Naive thymus-derived CD8-positive, alpha-beta T cell (primary cell): ENCODE measurements at places on chromosomes 16 and 17.

- DNase-seq: no peak
These were observed 3.5 kb upstream of the TLCD3A start for GRCh38 chr17:728911-729310.

DNA sequence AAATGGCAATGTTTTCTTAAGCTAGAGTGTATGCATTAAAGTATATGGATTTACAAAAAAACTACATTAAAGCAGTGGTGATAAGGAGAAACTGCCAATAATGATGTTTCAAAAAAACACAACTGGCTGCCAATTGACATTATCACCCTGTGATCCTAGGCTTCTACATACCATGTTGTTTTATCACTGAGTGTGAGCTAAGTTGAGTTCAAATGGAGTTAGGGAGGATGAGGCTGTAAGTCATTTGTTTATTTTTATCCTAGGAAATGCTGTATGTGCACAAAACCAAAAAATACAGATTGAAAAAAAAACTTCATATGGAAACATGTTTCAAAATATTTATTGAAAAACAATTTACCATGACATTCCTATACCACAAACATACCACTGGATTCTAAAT, 22.9 kb downstream of the CHCT1 start:
- DNase-seq: no peak

DNA sequence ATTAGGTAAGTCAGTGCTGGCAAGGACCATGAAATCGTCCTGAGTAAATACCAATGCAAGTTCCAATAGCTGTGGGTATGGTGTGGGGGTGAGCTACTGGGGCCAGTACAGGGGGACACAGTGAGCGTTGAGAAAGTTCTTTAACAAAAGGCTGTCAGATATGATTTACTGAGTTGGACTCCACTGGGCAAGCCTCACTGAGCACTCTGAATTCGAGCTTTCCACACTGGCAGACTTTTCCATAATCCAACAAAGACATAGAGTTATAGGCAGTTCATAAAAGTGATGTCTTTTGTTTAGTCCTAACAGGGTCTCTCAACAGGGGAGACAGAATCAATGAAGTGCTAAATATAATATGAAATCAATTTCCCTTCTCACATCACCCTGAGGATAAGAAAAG, 489.0 kb downstream of the KCNJ2 start:
- no peak for DNase-seq

DNA sequence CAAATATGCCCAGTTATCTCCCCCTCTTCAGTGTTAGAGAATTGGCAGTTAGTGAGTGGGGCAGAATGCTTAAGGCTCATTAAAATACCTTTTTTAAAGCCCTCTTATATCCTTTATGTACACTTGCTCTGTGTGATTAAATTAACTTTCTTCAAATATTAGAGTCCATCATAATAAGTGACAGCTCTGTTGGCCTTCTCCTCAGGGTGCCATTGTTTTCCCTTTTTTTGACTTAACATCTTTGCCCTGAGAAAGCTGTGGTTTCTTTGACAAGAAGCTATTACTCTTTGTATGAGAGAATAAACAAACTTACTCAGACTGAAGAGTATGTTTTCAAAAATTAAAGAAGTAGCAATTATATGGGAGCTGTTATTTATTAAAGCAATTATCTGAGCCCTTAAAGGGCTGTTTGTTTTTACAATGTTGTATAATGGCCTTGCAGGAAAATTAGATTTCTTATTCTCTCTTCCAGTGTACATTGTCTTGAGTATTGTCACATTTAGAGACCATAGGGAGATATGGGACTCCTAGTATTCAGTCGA, 13.4 kb downstream of the RBBP6 start:
- DNase-seq: no peak

DNA sequence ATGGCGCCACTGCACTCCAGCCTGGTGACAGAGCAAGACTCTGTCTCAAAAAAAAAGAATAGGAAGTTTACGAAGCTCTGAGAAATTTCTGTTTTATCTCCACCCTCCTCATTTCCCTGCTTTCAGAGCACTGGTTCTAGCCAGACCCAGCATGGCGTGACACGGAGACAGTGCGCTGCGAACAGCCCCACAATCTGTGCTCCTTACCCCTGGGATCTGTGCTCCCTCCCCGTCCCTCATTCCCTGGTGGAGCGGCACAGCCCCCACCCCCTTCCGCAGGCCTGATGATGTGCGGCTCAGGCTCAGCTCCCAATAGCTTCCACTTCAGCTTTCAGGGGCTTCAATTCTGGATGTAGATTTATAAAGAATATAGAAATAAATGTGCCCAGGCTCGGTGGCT, 56.1 kb upstream of the ENDOV start:
- no peak for DNase-seq
